ENCODE measurements at places on chromosomes 1 and 21.

- peak; percentile 40 for DNase-seq
Measured at GRCh38 chr1:155591770-155592169, 18.2 kb upstream of the MSTO1 start.

DNA sequence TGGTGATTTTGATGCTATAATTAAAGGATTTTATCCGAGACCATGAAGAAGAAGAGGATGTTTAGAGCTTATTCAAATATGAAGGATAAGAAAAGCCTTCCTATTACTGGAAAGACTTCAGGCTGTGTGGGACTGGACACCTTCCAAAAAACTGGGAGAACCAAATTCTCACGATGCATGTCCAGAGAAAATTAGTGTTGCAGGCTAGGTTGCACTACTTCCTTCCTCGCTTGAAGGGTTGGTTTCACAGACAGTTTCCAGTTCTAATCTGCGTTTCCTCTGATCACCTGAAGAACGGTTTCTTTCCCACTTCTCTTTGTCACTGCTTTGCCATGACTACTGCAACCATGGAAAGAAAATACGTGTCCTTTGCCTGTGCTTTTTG lies 2.0 kb downstream of the MTARC2 start:
- DNase-seq: no peak

DNA sequence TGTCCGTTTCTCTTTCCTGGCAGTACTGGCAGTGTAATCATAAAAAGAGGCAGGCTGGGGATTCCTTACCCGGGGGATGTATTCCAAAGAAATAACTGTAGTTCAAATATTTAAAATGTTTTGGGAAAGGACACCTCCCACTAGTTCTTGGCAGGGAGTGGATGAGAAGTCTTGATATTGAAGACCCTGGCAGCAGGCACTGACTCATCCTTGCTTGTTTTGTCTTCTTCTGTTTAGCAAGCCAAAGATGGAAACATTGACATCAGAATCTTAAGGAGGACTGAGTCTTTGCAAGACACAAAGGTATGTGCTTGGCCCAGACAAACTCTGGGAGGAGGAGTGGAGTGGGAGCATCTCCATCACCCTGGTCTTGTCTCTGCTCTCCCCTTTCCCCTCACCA lies 639 bp downstream of the IL20 start:
- no peak for DNase-seq

- DNase-seq: no peak
Measured at GRCh38 chr1:151479462-151479861, 20.2 kb upstream of the POGZ start.

GRCh38 chr1:46724991-46725735 lies 6.2 kb upstream of the EFCAB14 start:
- peak; percentile 63 for DNase-seq

DNA sequence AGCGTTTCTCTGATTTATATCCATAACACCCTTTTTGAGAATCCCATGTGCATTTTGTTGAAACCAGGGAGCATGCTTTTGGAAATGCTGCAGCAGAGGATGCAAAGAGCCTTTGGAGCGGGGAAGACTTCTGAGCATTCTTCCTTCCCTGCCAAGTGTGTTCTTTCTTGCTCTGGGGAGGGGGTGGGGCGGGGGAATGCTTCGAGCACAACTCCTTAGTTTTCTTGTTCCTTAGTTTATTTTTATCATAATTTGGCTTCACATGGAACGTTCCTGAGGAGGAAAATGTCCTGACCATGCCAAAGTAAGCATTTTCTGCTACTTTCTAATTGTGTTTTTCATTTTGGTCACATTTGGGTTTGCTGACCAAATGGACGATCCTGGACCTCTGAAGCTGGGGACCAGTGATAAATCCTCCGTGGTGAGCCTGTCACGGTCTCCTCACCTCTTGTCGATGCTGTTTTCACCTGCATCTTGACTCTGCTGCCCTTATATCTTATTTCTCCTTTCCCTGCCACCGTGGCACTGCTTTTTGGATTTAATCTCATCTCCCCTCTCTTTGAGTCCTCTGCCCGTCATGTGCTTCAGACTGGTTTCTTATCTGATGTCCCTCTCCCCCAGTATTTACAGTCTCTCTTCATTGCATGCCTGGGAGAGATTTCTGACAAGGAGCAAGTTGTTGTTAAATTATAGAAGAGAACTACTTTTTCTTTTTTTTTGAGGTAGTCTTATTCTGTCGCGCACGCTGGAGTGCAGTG lies 2.4 kb downstream of the CTPS1 start:
- no peak for DNase-seq

DNA sequence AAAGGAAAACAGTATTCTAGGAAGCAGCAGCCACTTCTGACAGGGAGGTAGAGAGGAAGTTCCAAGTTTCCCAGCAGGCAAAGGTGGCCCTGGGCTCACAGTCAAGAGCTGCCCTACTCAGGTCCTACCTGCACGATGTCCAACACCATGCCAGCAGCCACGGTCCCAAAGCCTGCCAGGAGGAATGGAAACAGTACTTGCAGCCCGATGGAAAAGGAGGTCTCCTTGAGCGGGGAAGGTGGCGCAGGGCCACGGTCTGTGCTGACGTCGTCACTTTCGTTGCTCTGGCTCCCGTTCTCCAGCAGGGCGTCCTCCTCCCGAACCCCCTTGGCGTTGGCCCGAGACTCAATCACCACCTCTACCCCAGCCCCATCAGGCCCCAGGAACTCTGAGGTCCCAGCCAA lies 3.1 kb downstream of the SLC41A1 start:
- DNase-seq: no peak

DNA sequence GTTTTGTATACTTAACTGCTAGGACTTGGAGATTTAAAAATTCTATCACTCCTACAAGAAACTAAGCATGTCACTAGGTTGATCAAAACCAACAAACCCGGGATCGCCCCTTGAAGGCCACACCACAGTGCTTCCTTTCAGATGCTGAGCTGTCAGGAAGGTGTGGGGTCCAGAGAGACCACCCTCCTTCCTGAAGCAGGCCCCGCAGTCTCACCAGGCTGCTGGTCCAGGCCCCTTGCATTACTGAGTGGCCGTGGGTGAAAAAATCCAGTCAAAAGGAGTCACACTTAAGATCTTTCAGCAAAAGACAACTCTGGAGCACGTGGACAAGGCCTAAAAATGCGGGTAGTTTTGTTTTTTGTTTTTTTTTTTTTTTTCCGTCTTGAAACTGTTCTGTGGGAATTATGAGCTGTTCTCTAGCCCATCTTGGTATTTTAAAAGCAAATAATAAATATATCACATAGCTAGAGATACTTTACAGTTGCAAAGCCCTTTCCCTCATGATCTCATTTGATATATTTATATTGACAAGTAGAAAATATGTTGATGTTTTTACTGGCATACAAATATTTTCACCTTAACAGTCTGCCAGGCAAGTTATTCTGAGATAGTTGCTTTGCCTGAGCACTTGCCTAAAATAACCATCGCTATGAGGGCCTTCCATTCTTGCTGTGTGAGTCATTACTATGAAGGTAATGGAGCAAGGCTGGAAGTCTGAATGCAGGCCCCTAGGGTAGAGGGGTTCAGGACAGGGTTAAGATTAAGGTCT lies 73.1 kb upstream of the EDEM3 start:
- no peak for DNase-seq

DNA sequence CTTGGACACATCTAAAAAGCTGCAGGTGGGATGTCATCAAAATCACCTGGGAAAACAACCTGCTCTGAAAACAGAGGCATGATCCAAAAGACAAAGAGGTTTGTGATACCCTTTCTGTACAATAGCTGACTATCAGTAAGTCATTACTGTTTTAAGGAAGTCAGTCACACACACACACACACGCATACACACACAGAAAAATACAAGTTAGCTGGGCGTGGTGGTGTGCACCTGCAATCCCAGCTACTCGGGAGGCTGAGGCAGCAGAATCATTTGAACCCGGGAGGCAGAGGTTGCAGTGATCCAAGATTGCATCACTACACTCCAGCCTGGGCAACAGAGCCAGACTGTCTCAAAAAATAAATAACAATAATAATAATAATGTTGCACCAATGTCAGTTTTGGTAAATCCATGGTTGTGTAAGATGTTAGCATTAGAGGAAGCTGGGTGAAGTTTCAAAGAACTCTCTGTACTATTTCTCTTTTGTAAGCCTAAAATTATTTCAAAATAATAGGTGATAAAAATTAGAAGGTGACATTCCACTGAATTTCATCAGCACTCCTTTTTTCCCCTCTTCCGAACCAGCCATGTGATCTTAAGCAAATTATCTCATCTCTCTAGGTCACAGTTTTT lies 9.9 kb upstream of the HLCS start:
- DNase-seq: no peak

Measured in renal cortex interstitium (tissue), 15 donors.